ENCODE measurements at places on chromosomes 16 and 17.

- DNase-seq: no peak
Measured at GRCh38 chr17:67212231-67212630, 32.8 kb downstream of the HELZ start.

- DNase-seq: no peak
Measured at GRCh38 chr16:85778873-85779272, 20.5 kb downstream of the EMC8 start.

DNA sequence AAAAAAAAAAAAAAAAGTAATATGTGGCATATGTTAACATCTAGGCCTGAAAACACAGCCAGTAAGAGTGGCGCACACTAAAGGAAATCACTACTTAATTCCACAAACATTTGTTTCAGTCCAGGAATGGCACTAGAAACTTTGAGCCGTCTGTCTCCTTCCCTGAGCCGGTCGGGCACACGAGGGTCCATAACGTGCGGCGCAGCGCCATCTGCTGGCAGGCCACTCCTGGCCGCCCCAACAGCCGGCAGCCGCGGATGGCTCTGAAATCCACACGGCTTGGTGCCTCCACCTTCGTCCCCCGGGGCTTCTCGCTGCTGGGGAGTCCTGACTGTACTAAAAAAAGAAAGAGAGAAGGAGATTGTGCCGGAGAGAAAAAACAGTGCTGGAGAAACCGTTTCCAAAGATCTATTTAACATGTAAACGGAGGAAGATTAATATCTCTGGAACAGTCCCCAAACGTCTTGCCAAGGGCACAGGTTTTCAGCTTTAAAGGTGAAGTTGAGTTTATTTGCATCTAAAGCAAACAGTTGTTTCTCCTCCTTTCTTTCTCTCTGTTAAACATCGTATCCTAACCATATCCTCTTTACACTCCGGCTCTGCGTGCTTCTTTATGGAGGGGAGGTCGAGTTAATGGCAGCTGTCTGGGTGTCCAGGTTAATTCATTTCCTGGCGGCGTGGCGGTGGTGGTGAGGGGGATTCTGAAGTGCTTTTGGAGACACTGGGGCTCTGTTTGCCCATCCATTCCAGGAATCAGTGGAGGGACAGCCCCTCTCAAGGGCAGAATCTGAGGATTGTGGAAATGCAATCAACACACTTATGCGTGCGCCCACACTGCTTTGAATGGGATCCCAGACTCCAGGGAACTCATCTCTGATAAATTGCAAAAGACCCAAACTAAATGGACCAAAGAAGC is 611.3 kb upstream of the SALL1 start:
- no peak for DNase-seq

GRCh38 chr17:42253578-42253977 is 22.6 kb downstream of the STAT5B start:
- DNase-seq: no peak

DNA sequence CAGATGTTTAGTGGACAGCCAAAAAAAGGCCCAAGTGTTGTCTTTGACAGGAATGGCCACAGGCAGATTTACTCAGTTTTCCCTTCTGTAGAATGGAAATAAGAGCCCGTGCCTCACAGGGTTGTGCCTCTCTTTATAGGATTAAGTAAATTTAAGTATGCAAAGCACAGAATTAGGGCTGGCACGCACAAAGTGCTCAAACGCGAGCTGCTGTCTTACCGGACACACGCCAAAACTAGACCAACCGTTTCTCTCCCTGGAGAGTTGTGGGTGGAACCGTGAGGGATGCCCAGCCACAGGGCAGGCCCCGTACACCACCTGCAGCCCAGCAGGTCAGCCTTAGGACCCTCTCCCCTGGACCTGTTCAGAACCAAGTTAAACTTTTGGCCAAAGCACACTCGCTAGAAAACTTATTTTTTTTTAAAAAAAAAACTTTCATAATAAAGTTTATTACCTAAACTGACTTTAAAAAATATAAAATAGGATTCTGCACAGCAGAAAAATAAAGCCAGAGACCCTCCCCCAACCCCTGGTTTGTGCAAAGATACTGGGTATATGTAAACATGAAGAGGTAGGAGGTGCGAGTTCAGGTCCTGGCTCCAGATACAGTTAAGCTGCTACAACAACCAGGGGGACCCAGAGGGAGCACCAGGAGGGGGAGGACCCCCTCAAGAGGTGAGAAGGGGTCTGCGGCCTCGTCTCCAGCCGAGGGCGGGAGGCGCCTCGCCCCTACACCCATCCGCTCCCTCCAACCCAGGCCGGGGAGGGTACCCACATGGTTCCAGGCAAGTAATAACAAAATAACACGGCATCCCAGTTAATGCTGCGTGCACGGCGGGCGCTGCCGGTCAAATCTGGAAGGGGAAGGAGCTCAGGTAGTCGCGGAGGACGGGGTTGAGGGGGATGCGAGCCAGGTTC is 1.8 kb downstream of the SOCS1 start:
- no peak for DNase-seq

GRCh38 chr17:42291129-42291528 is 2.8 kb downstream of the STAT5A start:
- no peak for DNase-seq

- DNase-seq: peak; percentile 47
Measured at GRCh38 chr17:58279736-58280479, 827 bp downstream of the MPO start.

GRCh38 chr16:74743668-74744299 is 30.8 kb downstream of the FA2H start:
- no peak for DNase-seq

DNA sequence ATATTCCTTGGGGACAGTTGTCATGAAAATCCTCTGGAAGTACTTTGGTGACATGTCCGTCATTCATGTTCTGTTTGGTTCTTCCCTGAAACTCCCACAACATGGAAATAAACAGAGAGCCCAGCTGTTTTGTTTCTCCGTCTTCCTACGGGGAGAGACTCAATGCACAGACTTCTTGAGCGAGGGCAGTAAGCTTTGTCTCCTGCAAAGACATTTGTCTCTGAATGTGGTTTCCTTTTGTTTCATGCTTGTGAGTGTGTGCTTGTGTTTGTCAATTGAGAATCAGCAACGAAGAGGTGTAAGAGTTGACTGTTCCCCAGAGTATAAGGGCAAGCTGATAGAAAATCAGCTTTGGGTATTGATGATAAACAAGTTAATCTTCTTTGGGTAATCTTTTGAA is 643.0 kb upstream of the RBFOX1 start:
- no peak for DNase-seq

GRCh38 chr17:9566067-9566466 is 9.6 kb downstream of the STX8 start:
- no peak for DNase-seq

- no peak for DNase-seq
Measured at GRCh38 chr17:82474223-82475010, 15.9 kb downstream of the NARF start.

DNA sequence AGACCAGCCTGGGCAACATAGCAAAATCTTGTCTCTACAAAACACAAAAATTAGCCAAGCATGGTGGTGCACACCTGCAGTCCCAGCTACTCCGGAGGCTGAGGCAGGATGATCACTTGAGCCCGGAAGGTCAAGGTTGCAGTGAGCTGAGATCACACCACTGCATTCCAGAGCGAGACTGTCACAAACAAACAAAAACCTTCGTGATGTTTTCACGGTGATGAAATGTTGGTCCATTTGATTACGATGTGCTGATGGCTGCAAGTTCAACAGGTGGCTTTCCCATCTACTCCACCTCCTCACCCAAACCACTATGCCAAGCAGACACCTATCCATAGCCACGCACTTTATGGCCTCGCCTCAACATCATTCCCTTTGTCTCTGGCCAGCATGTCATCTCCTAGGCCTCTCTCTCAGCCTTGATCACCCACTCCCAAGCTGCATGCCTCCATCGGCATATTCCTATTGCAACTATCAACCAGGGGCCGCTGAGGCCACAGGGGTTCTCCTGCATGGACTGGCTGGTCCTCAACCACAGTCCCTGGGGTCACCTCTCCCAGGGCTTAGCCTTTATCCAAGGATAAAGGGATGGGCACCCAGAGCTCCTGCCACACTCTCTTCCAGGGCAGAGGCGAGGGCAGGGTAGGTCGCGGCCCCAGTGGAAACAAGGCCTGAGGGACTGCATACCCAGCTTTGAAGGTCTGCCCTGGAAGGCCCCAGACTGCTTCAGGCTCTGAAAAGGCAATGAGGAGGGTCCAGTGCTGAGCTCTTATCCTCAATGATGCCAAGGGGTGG is 17.1 kb upstream of the ALOX15B start:
- no peak for DNase-seq

GRCh38 chr17:35460354-35460851 is 11.8 kb upstream of the SLFN13 start:
- no peak for DNase-seq

GRCh38 chr16:47109361-47109760 is 34.4 kb downstream of the NETO2 start:
- DNase-seq: peak; percentile 21

DNA sequence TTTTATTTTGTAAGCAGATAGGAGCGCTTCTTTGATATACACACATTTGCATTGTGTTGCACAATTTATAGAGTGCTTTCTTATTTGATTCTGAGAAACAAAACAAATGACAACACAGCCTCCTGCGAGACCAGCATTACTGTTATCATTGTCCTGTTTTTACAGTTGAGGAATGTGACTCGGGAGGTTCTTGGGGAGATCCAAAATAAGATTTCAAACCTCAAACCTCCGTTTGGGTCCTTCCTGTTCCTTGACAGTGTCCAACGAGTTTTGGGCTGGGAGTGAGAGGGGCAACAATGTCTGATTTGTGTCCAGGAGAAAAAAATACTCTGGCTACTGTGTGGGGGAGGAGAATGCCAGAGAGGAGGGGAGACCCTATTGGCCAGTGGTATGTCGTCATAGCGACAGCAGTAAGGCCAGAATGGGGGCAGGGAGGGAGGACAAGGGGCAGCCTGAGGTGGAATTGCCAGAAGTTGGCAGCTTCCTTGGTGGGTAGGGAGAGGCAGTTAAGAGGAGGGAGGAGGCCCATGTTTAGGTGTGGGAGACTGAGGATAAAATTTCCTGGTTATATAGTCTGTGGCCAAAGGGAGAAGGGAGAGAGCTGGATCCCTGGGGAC is 45.5 kb downstream of the TMEM132E start:
- no peak for DNase-seq

DNA sequence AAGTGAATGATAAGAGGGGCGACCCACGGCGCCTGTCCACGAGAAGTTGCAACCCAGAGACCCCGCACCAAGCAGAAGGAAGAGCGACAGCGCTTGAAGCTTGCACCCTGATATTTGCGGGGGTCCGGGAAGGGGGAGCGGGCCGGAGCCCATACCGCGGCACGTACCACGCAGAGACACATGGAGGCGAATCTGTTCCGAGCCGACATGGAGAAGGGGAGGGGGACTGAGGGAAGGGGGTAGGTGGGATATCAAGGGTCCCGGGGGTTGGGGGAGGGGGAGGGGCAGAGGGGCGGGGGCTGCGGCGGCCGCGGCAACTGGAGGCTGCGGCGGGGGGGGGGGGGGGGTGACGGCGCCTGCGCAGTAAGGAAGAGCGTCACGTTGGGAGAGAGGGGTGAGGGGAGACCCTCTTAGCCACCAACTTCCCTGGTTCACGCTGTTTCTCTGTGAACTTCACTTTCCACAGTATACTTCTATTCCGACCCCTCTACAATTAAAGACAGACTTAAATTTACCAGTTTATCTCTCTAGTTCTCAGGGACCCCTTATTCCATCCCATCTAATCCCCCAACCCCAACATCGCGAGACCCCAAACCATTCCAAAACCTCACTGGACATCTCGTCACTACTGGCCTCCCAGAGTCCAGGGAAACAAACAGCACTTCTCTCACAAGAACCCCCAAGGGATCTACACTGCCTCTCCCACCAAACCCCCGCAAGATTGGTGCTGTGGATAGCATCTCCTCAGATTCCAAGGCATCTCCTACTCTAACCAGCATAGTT is 8.0 kb downstream of the DLG4 start:
- DNase-seq: no peak

DNA sequence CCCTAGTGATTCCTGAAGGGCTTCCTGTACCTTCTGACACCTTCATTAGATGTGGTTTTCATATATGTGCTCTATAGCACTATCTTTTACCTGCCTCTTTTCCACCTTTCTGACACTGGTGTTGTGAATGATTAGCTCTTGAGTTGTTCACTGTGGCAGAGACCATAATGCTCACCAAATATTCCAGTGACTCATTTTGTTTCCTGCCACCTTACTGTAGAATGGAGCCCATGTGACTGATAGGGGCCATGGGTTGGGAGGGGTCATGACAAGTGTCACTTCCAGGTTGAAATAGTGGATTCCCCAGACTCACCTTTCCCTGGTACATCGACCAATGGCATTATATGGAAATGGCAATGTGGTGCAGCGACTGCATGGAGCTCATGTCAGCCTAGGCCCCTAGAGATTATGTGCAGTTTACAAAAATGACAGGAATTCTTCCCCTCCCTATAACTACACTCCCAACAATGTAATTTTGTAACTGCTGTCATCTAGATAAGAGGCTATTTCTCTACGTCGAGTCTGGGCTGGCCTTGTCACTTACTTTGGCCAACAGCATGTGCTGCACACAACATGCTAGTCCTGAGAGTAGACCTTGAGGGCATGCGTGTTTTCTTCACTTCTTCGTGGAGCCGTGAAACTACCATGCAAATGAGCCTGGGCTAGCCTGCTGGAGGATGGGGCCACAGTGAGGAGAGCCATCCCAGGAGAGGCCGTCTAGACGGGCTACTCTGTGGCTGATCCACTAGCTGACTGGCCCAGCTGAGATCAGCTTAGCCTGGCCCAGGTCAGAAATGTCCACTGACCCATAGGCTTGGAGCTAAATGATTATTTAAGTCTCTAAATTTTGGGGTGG is 409.5 kb downstream of the CA10 start:
- DNase-seq: no peak

GRCh38 chr17:43367737-43368242 is 31.0 kb upstream of the ARL4D start:
- peak; percentile 82 for DNase-seq

GRCh38 chr17:2723997-2724783 is 12.6 kb upstream of the CLUH start:
- DNase-seq: no peak

All from CD14-positive monocyte (primary cell).